ENCODE measurements at places on chromosomes 5 and 9. TPM values are rescaled to one million over a fixed set of nuclear protein-coding genes. Genes with fewer than 3 reads are reported as not detected.
A peak's percentile ranks its signal among the peaks of the same experiment; 100 is the strongest.

DNA sequence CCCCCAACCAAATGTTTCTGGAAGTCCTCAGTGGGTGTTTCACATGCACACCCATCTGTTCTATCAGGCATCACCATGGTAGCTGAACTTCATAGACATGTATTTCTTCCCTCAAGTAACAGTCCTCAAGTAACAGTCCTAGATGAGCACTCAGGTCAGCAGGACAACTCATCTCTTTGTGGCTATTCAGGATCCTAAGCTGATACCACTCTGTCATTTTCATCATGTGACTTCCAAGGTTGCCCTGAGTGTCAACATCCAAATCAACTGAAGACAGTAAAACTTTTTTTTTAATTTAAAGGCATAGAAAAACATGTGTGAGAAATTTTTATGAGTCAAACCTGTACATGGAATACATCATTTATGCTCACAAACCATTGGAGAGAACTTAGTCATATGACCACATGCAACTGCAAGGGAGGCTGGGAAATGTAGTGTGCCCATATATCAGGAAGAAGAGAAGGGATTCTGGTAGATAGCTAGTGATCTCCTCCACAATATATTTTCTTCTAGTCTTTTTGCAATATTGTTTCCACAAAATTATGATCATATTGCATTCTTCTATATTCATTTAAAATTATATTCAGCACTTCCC is 64.2 kb upstream of the FST start:
- no peak for DNase-seq

DNA sequence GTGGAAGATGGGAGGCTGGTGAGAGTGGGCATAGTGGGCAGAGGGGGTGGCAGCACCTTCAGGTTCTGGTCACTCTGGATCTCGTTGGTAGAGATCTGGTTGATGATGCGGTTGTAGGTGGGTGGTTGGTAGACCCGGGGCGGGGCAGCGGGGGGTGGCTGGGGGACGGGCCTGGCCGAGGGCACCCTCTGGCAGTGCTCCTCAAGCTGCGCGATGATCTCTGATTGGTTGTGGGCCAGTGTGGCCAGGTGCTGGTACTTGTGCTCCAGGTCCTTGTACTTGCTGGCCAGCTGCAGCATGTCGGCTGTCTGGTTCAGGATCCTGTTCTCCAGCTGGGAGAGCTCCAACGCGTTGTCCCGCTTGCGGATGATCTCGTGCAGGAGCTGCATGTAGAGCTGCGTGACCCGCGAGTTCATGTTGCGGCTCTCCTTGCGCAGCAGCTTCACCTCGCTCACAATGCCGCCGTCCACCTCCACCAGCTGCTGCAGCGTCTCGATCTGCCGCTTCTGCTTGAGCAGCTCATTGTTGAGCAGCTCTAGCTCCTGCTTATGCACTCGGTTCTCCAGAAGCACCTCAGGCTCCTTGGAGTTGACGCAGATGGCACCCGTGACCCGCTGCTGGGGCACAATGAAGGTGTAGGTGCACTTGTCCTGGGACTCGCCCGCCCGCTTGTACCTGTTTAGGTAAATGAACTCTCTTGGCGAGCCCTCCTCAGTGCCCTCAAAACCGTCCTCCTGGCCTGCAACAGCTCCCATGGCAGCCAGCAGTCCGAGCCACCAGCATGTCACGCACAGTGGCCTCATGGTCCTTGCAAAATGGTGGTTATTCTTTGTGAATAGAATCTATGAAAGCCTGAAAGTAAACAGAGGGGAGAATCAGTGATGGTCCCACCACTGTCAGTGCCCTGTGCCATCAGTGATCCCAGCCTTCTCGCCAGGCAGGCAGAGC is 14.2 kb downstream of the ANGPTL2 start:
- peak; percentile 68 for DNase-seq

- no peak for DNase-seq
Observed at GRCh38 chr9:120265791-120266190, 314.2 kb downstream of the CDK5RAP2 start.

DNA sequence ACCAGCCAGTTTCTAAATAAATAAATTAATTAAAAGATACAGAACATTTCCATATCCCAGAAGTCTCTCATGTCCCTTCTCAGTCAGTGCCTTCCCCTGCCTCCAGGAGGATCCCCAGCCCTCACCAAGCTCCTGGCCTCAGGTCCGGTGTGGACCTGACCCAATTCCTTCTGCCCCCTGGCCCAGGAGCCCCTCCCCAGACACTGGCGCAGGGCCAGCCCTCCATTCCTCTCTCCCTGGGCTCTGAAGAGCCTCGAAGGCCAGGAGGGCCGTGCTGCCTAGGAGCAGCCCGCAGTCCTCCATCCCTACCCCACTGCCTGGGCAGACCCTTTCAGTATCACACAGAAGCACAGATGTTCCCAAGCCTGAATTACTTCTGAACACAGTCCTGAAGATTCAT is 61.8 kb upstream of the BARHL1 start:
- DNase-seq, result no peak

- no peak for DNase-seq
Observed at GRCh38 chr9:22157276-22157675, 148.2 kb upstream of the CDKN2B start.

GRCh38 chr9:83220730-83221129 is 157.8 kb upstream of the RASEF start:
- DNase-seq, result no peak

- no peak for DNase-seq
Observed at GRCh38 chr5:124647352-124647751, 99.1 kb downstream of the ZNF608 start.

ABLIM3 gene
- 118 TPM for total RNA-seq

CCDC183 gene
- 1.6 TPM for total RNA-seq

OR2K2 gene
- not detected for total RNA-seq

PCDHB10 gene
- total RNA-seq, result 0.94 TPM
